Karpas-422 (cell line): ENCODE measurements at places on chromosomes 12 and 14.
A peak's percentile ranks its signal among the peaks of the same experiment; 100 is the strongest.

GRCh38 chr12:68447797-68448260 lies 115.7 kb upstream of the MDM1 start:
- no peaks in the 10 kb centered on the region for H3K36me3 ChIP-seq
- no peak overlapping the region for H3K4me3 ChIP-seq
- H3K27me3 ChIP-seq: no peaks in the 10 kb centered on the region
- DNase-seq: no peak

GRCh38 chr14:69055999-69056788 lies 77.1 kb upstream of the ACTN1 start:
- H3K27me3 ChIP-seq: no peaks in the 10 kb centered on the region
- H3K4me3 ChIP-seq: no peak overlapping the region
- peak; percentile 65 for DNase-seq
- H3K27ac ChIP-seq: no peak overlapping the region
- peaks cover 20% of the 10 kb centered on the region for H3K36me3 ChIP-seq

- H3K36me3 ChIP-seq: no peaks in the 10 kb centered on the region
- DNase-seq: peak; percentile 97
- H3K27ac ChIP-seq: peak overlapping the region; percentile 97
- H3K4me1 ChIP-seq: peaks cover 99% of the 10 kb centered on the region
- H3K4me3 ChIP-seq: peak overlapping the region; percentile 57
Measured at GRCh38 chr14:95233702-95234241, 76.4 kb upstream of the DICER1 start.

GRCh38 chr12:113852264-113852663 lies 113.9 kb downstream of the RBM19 start:
- no peak overlapping the region for H3K4me3 ChIP-seq
- H3K36me3 ChIP-seq: no peaks in the 10 kb centered on the region
- no peak overlapping the region for H3K27ac ChIP-seq
- no peaks in the 10 kb centered on the region for H3K27me3 ChIP-seq

DNA sequence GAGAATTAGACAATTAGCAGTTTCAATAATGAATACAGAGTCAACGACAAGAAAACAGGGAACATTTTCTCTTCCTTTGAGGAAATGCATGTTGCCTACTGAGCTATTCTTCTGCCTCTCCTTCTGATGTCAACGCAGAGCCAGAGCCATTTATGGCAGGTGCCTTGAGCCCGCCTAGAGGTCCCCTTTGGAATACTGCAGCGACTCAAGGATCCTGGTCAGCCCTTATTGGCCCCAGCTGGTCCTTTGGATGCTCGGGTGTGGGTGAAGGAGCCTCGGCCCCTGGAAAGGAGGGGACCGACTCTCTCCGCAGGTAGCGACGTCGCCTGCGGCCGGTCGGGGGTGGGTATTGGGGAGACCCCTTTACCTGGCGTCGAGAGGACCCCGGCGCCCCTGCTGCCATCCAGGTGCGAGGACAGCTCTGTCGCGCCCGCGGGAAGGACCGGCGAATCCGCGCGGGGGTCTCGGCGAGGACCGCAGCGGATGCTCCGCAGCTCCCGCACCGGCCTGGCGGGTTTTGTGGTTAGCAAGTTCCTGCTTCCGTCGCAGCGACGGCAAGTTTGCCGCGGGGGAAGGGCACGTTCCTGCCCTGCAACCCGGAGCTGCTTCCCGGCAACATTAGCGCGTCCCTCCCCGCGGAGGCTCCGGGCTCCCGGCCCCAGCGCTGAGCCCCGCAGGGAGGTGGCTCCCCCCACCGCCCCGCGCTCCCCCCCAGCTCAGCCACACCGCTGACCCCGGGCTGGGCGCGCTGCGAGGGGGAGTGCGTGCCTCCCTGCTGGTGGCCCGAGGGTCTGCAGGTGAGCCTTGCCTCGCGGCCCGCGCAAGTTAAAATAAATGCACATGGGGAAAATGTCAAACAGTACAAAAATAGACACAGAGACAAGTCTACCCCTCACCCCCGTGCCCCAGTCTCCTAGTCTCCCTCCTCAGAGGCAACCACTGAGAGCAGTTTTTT lies at the start of gene MANSC1:
MANSC1 (minus strand) TSS at position 532 of the 955 bp plus-strand sequence. CDS start 6,928 bp downstream, outside the sequence.
- no peaks in the 10 kb centered on the region for H3K4me1 ChIP-seq
- H3K4me3 ChIP-seq: no peak within 1 kb of the TSS
- H3K27ac ChIP-seq: no peak within 1 kb of the TSS
- DNase-seq: no peak
- H3K36me3 ChIP-seq: no peaks in the 10 kb centered on the region
- H3K27me3 ChIP-seq: no peaks in the 10 kb centered on the region
